Upper lobe of left lung (tissue), 6 donors: ENCODE measurements at places on chromosomes 7 and 10.
A peak's percentile ranks its signal among the peaks of the same experiment; 100 is the strongest.

DNA sequence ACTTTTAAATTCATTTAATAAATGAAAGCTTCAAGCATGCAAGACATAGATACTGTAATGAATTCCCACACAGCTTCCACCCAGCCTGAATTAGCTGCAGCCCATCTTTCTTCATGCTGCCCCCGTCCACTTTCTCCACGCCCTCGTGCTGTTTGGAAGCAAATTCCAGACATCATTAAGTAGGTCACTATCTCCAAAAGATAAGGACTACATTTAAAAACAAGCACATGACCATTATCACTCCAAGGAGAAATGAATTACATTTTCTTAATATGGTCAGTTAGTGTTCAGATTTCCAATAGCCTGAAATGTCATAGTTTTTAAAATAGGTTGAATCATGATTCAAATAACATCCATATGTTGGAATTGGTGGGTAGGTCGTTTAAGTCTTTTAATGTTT is 24.3 kb downstream of the LMTK2 start:
- no peak for DNase-seq

- peak; percentile 68 for DNase-seq
Observed at GRCh38 chr10:86017841-86018734, 348.5 kb downstream of the GRID1 start.

DNA sequence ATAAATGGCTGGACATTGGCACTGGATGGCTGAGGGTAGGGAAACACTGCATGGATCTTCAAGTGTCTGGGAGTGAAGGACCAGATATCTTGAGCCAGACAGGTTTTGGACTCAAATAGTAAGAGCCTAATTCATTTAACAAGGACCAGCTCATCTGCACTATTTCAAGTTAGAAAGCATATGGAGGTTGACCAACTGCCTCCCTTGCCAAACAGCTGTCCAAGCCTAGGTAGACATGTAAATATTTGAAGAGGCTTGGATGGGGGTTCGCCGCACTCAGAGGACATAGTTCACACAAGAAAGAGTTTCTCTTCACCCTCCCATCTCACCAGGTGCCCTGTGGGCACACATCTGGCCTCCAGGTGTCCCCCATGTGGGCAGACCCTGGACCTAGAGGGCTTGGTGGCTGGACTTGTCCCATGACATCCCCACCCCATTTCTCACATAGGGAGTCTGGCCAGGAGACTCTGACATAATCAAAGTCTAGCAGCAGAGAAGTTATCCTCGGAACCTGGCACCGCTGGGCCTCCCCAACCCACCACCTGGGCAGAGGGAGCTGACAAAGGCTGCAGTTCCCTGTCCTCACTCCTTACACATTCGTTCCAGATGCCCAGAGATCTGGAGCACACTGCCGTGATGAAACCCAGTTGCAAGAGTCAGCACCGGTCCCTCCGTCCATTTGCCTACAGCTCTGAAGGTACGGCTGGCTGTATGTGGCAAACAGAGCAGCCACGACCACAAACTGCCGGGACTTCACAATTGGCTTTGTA is 116.9 kb upstream of the GDF10 start:
- no peak for DNase-seq

- no peak for DNase-seq
Observed at GRCh38 chr10:131044379-131045111, 267.0 kb downstream of the TCERG1L start.

- no peak for DNase-seq
Observed at GRCh38 chr10:62162261-62162981, 106.2 kb downstream of the RTKN2 start.

DNA sequence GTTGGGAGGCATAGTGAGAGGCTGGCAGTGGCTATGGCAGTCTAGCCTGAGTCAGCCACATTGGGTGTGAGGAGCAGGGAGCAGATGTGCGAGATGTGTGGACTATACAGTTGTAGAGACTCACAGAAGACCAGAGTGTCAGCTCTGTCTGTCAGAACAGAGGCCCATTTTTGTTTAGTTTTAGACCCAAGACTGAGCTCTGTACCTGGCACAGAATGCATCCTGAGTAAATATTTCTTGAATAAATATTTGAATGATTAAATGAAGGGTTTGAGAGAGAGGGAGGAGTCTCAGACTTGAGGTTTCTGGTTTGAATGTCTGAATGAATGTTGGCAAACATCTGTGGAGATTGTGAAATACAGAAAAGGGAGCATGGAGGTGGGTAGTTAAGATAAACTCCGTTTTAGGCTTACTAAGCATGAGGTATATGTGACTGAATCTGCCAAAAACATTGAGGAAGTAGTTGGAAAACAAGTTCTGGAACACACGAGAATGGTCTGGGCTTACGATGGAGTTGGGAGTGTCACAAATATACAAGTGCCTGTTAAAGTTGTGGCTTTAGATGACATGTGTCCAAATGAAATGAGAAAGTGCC is 3.6 kb downstream of the SEC23IP start:
- DNase-seq: no peak

DNA sequence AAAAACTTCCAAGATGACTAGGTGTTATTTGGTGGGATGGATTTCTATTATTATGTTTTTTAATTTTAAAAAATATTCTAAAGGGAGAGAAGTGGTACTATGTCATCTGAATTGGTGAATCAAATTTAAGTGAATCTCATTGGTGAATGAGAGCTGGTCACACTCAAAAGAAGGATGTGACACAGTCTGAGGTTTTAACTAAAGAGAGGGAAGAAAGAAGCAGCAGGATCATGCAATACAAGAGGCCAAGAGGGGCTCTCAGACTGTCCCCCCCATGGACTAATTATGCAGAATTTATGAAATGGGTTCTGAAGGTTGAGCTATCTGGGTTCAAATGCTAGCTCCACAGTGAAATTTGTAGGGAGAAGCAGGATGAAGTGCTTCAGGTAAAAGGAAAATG is 16.2 kb downstream of the MACC1 start:
- DNase-seq: no peak

DNA sequence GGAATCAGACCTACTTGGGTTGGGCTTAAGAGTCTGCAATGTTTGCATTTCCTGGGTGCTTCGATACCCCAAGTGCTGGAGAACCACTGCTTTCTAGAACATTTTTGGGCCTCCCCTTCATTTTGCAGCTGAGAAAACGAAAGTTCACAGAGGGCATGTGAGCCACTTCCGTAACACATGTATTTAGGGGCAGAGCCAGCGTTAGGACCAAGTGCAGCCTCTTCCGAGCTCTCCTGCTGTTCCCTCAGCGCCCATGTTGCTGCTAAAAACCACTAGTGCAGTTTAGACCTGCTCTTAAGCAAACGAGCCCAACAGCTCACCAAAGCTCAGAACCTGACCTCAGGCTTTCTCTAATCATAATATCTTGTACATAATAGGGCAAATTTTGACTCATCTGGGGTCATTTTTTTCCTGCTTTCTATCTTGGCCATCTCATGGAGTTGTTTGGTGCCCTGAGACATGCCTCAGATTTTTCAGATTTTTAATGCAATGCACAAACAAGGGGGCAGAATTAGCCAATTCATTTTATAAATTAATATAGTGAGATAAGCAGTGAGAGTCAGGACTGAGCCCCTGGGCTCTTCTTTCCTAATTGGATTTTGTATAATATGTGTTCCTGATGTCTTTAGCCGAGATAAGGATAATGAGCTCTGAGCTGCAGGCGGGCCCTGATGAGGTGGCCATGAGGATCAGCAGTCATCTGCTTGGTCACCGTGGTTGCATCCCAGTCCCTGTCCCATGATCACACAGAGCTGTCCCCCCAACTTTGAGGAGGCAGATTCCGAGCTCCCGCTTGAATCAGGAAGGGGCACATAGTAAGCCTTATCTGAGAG is 12.9 kb downstream of the BAG3 start:
- no peak for DNase-seq

DNA sequence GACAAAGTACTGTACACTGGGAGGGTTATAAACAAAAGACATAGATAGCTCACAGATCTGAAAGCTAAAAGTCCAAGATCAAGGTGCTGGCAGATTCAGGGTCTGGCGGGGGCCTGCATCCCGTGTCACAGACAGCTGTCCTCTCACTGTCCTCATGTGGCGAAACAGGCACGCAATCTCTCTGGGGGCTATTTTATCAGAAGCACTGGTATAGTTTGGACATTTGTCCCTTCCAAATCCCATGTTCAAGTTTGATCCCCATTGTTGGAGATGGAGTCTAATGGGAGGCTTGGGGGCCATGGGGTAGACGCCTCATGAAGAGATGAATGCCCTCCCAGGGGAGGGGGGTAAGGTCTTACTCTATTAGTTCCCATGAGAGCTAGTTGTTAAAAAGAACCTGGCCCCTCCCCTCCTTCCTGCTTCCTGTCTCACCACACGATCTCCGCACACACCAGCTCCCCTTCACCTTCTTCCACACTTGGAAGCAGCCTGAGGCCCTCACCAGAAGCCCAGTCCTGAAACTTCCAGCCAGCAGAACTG is 72.5 kb upstream of the UCN3 start:
- peak; percentile 22 for DNase-seq

DNA sequence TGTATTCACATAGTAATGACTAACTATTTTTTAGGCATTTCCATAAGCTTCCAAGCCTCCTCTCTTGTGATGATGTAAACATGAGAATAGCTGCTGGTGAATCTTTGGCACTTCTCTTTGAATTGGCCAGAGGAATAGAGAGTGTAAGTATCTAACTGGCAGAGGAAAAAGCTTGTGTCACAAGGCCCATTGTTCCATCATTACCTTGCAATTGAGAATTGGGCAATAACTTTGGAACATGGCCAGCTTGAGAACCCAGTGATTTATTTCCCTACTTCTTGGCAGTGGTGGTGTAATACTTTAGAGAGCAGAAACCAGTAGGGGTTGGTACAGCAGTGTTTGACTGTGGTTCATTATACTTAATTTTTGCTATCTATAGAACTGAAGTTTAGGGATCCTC is 12.0 kb downstream of the IFRD1 start:
- DNase-seq: no peak

GRCh38 chr7:28700790-28701203 is 257.3 kb downstream of the TRIL start:
- no peak for DNase-seq

- no peak for DNase-seq
Observed at GRCh38 chr7:121624958-121625357, 228.8 kb upstream of the FAM3C start.

DNA sequence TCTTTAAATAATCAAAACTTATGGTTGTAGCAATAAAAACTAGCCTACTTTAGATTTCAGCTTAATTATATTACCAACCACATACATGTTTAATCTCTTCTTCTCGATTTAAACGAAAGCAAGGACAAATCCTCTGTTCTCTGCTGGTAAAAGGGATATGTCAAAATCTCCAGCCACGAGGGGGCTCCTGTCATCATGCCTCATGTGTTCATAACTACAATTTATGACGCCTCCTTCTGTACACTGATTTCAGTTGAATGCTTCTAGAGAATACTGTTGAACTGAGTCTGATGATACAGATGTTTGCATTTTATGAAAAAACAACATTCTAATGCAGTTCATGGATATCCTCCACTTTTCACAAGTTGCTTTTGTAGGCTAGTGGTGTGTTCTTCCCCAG is 220.0 kb upstream of the DPP6 start:
- DNase-seq: no peak

DNA sequence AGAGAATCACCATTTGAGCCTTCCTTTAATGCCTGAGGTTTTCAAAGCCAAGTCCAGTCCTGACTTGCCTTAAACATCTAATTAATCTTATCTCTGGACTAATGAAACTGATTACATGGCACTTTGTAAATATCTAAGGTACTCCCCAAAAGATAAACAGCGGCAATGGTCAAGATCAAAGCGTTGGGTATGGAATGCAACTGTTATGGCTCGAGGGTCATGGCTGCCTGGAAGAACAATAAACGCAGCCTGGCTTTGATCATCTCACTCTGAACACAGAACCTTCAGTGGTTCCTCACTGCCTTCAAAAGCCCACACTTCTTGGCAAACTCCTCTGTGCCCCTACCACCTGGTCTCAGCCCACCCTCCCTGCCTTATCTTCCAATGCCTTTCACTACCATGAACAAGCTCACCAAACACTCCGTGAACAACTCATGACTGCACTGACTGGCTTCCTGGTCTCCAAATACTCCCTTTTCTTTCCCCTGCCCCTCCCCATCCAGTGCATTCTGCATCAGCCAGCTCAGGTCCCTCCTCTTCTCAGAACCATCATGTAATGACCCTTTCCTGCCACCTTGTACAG is 150.2 kb upstream of the NFE2L3 start:
- no peak for DNase-seq

- no peak for DNase-seq
Observed at GRCh38 chr7:136693166-136694119, 175.0 kb upstream of the CHRM2 start.

DNA sequence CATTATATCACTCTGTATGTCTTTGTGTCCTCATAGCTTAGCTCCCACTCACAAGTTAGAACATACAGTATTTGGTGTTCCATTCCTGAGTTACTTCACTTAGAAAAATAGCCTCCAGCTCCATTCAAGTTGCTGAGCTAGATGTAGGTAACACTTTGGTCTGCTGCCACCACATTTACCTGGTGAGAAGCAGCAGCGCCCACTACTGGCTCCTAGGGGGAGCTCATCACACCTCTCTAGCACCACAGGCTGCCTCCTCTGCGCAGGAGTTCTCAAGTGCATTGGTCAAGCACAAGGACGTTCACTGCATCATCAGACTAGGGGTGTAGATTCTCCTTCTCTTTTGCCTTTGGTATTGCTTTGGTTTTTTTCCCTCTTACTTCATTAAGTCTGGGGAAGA is 530.9 kb upstream of the AUTS2 start:
- no peak for DNase-seq

DNA sequence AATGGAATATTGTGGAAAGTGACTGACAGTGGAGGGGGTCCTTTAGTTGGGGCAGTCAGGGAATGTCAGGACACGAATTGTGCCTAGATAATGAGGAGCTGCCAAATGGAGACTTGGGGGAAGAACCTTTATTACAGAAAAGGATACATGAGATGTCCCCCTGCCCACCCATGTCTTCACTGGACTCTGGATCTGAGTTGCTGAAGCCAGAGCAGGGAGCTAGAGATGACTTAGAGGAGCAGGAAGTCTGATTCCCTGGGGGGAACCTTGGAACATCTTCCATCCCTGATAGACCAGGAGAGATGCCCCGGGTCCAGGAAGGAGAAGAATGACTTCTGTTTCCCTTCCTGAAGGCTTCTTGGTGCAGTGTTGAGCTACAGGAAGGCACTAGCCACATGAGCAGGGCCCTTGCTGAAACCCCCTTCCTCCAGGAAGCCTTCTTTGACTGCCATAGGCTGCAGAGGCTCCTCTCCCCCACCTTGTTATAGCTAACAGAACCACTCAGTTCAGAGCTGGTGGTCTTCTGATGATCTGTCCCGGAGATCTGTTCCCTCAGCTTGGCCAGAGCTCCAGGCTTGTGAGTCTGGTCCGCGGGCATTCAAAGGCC is 747 bp upstream of the NEURL1 start:
- no peak for DNase-seq

- DNase-seq: no peak
Observed at GRCh38 chr10:50398381-50398780, 147.1 kb upstream of the ASAH2 start.

DNA sequence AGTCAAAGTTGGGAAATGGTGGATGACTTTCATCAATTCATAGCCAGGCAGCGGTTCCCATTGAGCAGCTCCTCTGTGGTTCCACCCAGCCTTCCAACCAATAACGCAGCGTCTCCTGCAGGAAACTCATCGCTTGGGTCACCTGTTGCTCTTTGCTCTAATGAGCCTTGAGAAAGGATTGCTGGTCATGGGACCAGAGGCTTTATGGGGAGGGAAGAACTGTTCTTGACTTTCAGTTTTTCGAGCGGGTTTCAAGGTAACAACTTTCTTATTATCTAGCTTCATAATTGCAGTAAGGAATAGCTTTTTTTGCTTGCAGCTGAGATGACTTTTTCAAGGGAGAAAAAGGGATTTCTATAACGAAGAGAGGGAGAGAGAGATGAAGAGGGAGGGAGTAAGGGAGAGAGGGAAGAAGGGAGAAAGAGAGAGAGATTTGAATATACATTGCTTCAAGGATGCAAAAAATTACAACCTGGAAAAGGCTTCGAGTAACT is 405 bp upstream of the ENTPD1 start:
- no peak for DNase-seq
